ENCODE measurements at places on chromosomes 13 and 19.

DNA sequence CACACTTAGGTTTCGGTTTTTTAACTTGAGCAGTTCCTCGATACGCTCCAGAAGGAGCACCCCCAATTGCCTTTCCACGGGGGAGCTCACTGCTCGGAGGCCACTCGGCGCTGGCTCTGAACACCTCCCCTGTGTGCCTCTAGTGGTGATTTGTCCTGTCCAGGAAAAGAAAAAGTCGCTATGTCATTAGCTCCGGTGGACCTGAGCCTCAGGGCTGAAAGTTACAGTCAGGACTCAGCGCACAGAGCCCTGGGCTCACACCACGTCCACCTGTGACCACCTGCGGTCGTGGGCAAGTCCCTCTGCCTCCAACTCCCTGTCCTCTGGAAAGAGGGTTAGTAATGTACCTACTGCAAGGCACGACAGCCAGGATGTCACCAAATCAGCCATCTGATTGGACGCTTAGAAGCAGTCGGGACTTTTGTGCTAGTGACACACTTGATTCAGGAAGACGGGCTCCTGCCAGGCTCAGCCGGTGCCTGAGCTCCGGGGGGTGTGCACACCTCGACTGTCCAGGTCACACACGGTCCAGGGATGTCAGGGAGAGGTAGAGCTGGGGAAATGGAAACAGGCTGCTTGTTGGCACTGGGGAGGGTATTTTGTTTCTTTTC lies 3.9 kb upstream of the TMPRSS9 start:
- no peak for DNase-seq

- DNase-seq, result no peak
Measured at GRCh38 chr13:46071590-46072249, 19.2 kb upstream of the ZC3H13 start.

DNA sequence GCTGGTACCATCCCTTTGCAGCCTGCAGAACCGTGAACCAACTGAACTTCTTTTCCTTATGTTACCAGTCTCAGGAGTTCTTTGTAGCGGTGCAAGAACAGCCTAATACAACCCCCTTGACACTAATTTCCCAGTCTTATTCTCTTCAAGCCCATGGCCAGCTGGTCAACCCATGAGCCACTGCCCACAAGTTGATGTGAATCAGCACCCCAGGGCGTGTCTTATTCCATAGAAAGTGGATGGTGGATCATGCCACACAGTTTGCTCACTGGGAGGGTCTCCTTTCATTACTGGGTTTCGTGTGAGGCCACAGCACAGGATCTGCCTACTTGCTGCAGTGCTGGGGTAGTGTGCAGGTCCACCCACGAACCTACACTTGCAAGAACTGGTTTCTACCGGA lies 27.0 kb downstream of the TEX29 start:
- no peak for DNase-seq

GRCh38 chr13:41812237-41812636 lies 148.7 kb downstream of the VWA8 start:
- no peak for DNase-seq

DNA sequence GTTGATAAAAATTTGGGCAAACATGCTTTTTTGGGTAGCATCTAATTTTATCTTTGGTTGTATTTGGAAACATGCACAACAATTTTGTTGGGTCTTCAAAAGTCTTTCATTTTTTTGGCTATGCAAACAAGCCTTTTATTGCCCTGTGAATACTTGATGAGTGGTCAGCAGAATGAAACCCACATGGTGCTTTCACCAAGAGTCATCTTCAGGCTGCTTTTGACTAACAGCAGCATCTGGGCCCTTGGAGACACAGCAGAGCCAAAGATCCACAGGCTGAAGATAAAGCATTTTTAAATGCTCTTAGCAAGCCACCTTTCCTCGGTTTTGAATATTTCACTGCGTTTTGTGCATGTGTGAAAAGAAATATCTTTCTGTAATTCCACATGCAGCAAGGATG lies 154.9 kb downstream of the FGF9 start:
- no peak for DNase-seq

GRCh38 chr13:91946498-91947070 lies 548.2 kb downstream of the GPC5 start:
- DNase-seq, result no peak

GRCh38 chr19:7778081-7778480 lies 15.0 kb downstream of the CLEC4M start:
- DNase-seq, result no peak

DNA sequence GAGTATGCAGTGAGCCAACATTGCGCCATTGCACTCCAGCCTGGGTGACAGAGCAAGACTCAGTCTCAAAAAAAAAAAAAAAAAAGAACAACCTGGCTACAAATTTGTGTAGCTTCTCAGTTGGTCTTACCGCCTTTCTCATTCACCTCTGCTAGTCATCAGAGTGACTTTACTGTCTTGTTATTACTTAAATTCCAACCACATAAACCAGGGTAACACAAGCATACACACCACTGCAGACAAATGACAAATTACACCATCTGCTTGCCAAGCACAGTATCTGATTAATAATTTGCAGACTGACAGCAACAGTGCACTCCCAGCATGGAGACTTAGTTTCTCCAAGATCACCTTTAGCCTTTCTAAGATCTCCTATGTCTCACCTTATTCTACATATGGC lies 11.0 kb downstream of the ZNF14 start:
- no peak for DNase-seq
